ENCODE measurements at places on chromosomes 2 and 18. TPM values are rescaled to one million over a fixed set of nuclear protein-coding genes. Genes with fewer than 3 reads are reported as not detected.

The RAB6C gene
- not detected for total RNA-seq

The CYB5A gene
- 150 TPM for total RNA-seq

The GPR75 gene
- total RNA-seq = 1.2 TPM

The ABCB6 gene
- total RNA-seq = 24.2 TPM

The CNTNAP5 gene
- 0.03 TPM for total RNA-seq

The MEP1B gene
- total RNA-seq = 0.04 TPM

The CYTIP gene
- not detected for total RNA-seq

DNA sequence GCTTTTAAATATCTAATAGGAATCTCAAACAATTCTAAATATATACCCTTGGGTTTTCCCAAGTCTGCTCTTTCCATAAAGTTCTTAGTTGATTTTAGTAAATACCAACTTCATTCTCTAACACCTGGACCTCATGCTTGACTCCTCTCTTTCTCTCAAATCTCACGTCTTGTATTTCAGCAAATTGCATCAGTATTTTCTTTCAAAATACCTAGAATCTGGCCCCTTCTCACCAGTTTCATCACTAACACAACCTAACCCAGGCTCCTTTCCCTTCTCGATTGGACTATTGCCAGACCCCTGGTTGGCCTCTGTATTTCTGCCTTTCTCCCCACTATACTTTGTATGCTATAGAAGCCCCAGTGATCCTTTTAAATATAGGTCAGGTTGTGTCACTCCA lies 23.0 kb upstream of the FAM171B start:
- no peak for DNase-seq
- H3K27me3 ChIP-seq = no peaks in the 10 kb centered on the region
- peaks cover 82% of the 10 kb centered on the region for H3K36me3 ChIP-seq
- no peaks in the 10 kb centered on the region for H3K4me1 ChIP-seq
- no peak overlapping the region for H3K27ac ChIP-seq
- no peak overlapping the region for H3K4me3 ChIP-seq

- no peak overlapping the region for H3K4me3 ChIP-seq
- no peak overlapping the region for H3K27ac ChIP-seq
- DNase-seq = no peak
- H3K27me3 ChIP-seq = no peaks in the 10 kb centered on the region
Measured at GRCh38 chr2:234919711-234920110, 32.1 kb upstream of the SH3BP4 start.

DNA sequence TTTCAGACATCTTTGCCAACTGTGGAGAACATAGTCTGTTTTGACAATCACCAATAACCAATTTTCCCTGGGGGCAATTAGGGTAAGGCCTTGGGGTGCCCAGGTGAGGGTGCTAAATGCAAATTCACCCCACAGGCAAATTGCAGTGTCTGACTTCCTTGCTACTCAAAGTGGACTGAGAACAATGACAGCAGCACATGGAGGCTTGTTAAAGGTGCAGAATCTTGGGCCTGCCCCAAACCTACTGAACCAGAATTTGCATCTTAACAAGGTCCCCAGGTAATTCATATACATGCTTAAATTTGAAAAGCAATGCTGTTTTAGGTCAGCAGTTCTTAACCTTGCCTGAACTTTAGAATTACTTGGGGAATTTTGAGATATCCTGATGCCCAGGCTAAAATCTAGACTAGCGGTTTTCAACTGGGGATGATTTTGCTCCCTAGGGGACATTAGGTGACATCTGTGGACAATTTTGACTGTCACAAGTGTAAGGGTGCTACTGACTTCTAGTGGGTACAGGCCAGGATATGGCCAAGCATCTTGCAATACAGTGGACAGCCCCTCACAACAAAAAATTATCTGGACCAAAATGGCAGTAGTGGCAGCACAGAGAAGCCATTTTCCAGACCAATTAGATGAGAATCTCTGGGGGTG lies 80.2 kb upstream of the GCFC2 start:
- no peak for DNase-seq
- no peaks in the 10 kb centered on the region for H3K27me3 ChIP-seq
- no peak overlapping the region for H3K4me3 ChIP-seq
- H3K36me3 ChIP-seq = no peaks in the 10 kb centered on the region

- H3K4me1 ChIP-seq = no peaks in the 10 kb centered on the region
- no peaks in the 10 kb centered on the region for H3K36me3 ChIP-seq
- H3K4me3 ChIP-seq = no peak overlapping the region
- no peaks in the 10 kb centered on the region for H3K27me3 ChIP-seq
- no peak for DNase-seq
Measured at GRCh38 chr18:57754577-57755338, 48.4 kb downstream of the ATP8B1 start.

- H3K27me3 ChIP-seq = no peaks in the 10 kb centered on the region
- H3K4me1 ChIP-seq = no peaks in the 10 kb centered on the region
- no peak for DNase-seq
- no peaks in the 10 kb centered on the region for H3K36me3 ChIP-seq
- H3K27ac ChIP-seq = no peak overlapping the region
Measured at GRCh38 chr18:34985963-34986362, 55.2 kb upstream of the MAPRE2 start.

GRCh38 chr2:191486584-191487320 lies 191.2 kb upstream of the NABP1 start:
- no peaks in the 10 kb centered on the region for H3K36me3 ChIP-seq
- H3K4me3 ChIP-seq = no peak overlapping the region
- no peaks in the 10 kb centered on the region for H3K27me3 ChIP-seq

DNA sequence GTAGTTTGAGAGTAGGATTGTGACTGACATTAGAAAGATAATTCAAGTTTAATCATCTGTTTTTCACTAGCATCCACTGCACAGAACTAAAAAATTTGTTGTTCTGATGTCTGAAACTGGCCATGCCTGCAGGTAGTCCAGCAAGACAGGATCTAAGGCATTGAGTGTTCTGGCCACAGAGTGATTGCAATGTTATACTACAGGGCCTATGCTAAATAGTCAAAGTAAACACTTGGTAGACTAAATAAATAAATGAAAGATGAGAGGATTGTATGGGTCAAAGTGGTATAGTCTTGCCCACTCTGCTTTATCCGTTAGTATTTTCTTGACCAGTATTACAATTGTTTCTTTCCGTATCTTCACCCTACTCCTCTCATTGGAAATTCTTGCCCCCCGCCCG lies 27.6 kb upstream of the FANCL start:
- no peaks in the 10 kb centered on the region for H3K4me1 ChIP-seq
- H3K36me3 ChIP-seq = no peaks in the 10 kb centered on the region
- no peak overlapping the region for H3K4me3 ChIP-seq

GRCh38 chr2:26982102-26982742 lies 11.8 kb downstream of the MAPRE3 start:
- H3K4me1 ChIP-seq = peaks cover 31% of the 10 kb centered on the region
- peak; percentile 64 for DNase-seq
- H3K27me3 ChIP-seq = no peaks in the 10 kb centered on the region
- no peaks in the 10 kb centered on the region for H3K36me3 ChIP-seq

GRCh38 chr2:102091121-102091520 lies 51.4 kb upstream of the IL1R1 start:
- no peak overlapping the region for H3K27ac ChIP-seq
- H3K27me3 ChIP-seq = no peaks in the 10 kb centered on the region
- H3K36me3 ChIP-seq = no peaks in the 10 kb centered on the region
- no peak for DNase-seq
- H3K4me3 ChIP-seq = no peak overlapping the region

DNA sequence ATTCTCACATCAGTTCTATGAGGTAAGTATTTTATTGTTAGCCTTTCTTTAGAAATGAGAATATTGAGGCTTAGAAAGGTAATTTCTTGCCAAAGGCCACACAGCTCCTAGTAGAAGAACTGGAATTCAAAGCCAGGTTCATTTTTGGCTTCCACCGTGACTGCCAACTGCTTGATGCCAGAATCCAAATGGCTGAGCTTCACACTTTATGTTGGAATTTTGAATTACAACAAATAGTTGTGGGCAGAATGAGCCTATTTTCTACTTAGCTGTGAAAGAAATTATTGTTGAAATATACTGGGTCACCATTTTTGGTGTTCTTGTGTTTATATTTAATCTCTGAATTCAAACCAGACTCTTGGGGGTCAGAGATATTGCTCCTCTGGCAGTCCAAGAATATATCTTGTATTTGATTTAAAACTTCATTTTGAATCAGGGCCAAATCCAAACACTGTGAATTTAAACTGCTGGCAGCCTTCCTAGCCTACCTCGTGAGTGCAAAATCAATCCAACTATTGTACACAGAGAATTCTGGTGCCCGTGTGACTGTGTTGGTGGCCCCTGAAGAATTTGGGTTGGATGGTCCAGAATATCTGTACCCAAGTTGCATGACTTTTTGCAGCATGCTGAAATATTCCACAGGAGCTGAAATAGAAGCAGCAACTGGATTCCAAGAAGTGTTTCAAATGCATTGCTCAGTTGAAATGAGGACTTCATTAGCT lies 35.6 kb upstream of the LPIN1 start:
- no peaks in the 10 kb centered on the region for H3K4me1 ChIP-seq
- H3K27me3 ChIP-seq = no peaks in the 10 kb centered on the region
- no peaks in the 10 kb centered on the region for H3K36me3 ChIP-seq
- DNase-seq = peak; percentile 52
- no peak overlapping the region for H3K27ac ChIP-seq
- H3K4me3 ChIP-seq = no peak overlapping the region

DNA sequence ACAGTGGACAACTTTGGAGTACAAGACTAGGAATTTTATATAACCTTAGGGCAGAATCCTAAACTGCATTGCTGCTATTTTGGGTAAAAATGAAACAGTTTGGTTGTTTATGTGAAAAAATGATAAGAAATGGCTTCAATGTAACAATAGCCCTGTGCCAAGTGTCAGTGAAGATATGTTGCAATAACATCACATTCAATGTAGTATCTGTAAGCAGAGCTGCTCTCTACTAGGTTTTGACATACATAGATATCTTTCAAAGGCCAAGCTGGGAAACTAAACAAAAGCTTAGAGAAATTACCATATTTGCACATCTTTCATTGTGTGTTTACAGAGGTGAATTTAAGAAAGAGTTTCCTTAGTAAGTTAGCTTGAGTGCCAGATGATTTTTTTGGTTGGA lies 135.0 kb upstream of the DOK6 start:
- no peaks in the 10 kb centered on the region for H3K4me1 ChIP-seq
- no peak overlapping the region for H3K27ac ChIP-seq
- H3K27me3 ChIP-seq = no peaks in the 10 kb centered on the region

DNA sequence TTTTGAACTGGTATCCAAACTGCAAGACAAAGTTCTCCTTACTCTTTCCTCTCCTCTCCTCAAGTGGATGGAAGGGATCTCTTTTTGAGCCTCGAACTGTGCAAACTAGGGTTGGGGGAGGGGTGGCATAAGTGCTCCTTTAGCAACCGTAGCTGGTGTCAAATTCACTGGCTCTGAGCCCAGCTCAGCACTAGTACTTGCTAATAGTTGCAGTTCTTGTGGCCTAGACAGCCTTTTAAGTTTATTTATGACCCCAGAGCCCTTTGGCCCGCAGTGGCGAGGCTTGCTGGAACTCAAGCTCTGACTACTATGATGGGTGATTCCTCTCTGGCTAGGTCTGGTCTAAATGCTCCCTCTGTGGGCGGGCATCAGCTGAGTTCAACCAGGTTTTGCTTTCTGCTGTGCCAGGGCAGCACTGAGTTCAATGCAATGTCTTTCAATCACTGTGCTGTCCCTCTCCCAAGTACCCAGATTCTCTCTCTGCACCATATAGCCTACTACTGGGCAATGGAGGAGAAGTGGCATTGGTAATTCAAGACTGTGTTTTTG lies 528.4 kb upstream of the SYT4 start:
- no peaks in the 10 kb centered on the region for H3K27me3 ChIP-seq
- DNase-seq = peak; percentile 29
- H3K27ac ChIP-seq = no peak overlapping the region
- H3K36me3 ChIP-seq = no peaks in the 10 kb centered on the region
- peaks cover 2% of the 10 kb centered on the region for H3K4me1 ChIP-seq
- no peak overlapping the region for H3K4me3 ChIP-seq

GRCh38 chr2:102504833-102505232 lies 31.8 kb downstream of the SLC9A4 start:
- DNase-seq = no peak
- H3K4me1 ChIP-seq = no peaks in the 10 kb centered on the region
- H3K4me3 ChIP-seq = no peak overlapping the region
- H3K36me3 ChIP-seq = no peaks in the 10 kb centered on the region
- no peaks in the 10 kb centered on the region for H3K27me3 ChIP-seq

All from cardiac muscle cell (in vitro differentiated cells and primary cell).